ENCODE measurements at places on chromosomes 3 and 15. TPM values are rescaled to one million over a fixed set of nuclear protein-coding genes. Genes with fewer than 3 reads are reported as not detected.

Gene NT5DC2
- 308 TPM for total RNA-seq

Gene GABRR3
- total RNA-seq, result not detected

Gene GP5
- total RNA-seq, result 0.15 TPM

Gene UBE2E1
- 74.2 TPM for total RNA-seq

Gene SEMA5B
- 61.1 TPM for total RNA-seq

Gene MCF2L2
- total RNA-seq, result 18.1 TPM

Gene GOLGA8S
- total RNA-seq, result not detected

Gene GREM1
- total RNA-seq, result not detected

Gene LRRC34
- total RNA-seq, result 3.6 TPM

Gene CATSPER2
- total RNA-seq, result 6.9 TPM

- no peak for DNase-seq
Observed at GRCh38 chr3:46105306-46105919, 78.1 kb upstream of the XCR1 start.

DNA sequence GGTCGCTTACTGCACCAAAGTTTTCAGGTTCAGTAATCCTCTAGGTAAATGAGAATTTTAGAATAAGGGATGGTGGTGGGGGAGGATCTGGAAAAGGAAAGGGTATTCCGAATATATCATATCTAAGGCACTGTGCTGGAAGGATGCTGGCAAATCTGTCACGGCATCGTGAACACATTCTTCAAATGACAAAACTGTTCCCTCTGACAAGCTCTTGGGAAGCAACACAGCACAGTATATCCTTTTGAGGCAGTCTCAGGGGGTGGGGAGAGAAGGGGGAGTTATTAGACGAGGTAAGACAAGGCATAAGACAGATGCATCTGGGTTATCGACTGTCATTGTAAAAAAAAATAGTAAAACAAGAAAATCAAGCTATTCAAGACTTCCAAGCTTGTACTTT, 289.6 kb upstream of the LRRN1 start:
- DNase-seq, result no peak

DNA sequence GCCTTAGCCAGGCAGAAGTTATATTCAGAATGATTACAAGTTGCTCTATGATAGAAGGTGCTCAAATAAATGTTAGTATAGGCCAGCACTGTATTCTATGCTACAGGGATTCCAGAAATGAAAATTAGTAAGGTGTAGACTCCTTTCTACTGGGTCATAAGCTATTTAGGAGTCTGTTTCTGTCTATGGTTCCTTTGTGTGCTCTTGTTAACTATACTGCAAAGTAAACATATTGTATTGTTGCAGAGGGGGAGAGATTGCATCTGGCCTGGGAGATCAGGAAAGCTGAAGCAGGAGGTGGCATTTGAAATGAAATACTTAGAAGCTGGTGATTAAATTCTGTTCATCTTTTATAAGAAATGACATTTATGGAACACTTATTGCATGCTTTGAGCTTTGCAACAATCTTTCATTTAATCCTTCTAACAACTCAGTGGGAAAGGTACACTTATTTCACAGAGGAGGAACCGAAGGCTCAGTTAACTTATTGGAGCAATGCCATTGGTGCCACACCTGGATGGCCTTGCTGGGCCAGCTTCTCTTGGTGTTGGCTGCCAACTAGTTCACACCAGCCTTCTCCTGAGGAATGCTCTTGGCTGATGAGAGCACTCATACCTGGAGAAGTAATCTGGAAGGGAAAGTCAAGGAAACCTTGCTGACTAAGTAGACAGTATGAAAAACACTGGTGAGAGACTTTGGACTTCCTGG, 39.1 kb downstream of the ABHD5 start:
- DNase-seq, result no peak

- no peak for DNase-seq
Observed at GRCh38 chr3:21785765-21786437, 34.9 kb upstream of the ZNF385D start.

GRCh38 chr3:179260949-179261765, 10.2 kb upstream of the KCNMB3 start:
- peak; percentile 82 for DNase-seq

GRCh38 chr3:169172535-169172934, 491.0 kb downstream of the MECOM start:
- no peak for DNase-seq

- DNase-seq, result no peak
Observed at GRCh38 chr3:193114431-193115340, 126.3 kb upstream of the PLAAT1 start.

DNA sequence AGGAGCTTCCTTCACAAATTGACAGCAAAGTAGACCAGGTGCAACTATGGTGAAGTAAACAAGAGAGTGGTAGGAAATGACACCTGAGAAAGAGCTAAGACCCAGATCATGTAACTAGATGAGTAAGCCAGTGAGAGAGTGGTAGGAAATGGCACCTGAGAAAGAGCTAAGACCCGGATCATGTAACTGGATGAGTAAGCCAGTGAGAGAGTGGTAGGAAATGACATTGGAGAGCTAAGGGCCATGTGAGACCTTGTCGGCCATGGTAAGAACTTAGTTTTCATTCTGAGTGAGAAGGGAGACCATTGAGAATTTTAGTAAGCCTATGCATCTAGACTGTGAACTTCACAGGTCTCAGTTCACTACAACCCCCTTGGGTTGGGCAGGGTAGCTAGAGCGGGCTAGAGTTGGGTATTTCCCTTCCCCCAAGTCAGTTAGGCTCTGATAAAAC, 5.4 kb upstream of the SENP7 start:
- no peak for DNase-seq

DNA sequence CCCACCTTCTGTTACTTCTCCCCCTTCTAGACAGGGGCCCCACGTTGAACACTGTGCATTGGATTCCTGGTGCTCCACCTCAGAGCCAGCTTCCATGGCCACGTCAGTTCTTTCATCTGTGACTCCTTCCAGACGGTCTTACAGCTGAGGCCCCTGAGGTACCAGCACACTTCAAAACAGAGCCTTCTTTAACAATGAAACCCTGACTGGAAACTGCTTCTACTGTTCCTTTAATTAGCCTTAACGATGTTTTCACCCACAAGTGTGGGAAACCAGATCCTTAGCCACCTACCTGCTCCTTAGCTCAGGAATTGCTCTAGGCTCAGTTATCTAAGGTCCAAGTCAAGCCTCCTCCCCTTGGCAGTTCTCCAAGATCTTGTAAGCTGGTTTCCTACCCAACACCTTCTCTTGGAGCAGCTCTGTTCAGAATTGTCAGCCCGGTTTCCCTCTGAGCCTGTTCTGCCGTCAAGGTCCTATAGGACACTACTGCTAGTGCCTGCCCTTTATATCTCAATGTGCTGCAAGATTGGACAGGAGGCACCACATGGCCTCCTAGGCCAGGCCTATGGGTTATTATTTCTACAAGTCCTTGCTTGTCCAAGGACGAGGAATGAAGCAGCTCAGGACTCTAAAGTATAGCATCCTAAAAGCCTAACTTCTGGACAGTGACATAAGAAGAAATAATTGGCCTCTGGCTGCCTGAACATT, 80.7 kb downstream of the FMN1 start:
- DNase-seq, result no peak

GRCh38 chr3:55795746-55796145, 308.6 kb upstream of the WNT5A start:
- no peak for DNase-seq

- no peak for DNase-seq
Observed at GRCh38 chr3:195154793-195155535, 116.0 kb downstream of the XXYLT1 start.

GRCh38 chr3:4270720-4271119, 32.4 kb upstream of the SETMAR start:
- no peak for DNase-seq

- DNase-seq, result no peak
Observed at GRCh38 chr3:120487191-120487650, 36.4 kb upstream of the FSTL1 start.

- DNase-seq, result peak; percentile 75
Observed at GRCh38 chr15:51801391-51801835, 28.0 kb upstream of the TMOD3 start.

- DNase-seq, result no peak
Observed at GRCh38 chr3:107705046-107705445, 182.3 kb downstream of the BBX start.

GRCh38 chr3:12984023-12984823, 89.0 kb downstream of the IQSEC1 start:
- DNase-seq, result no peak

GRCh38 chr3:35707904-35708303, 68.6 kb downstream of the ARPP21 start:
- DNase-seq, result no peak

GRCh38 chr3:180252683-180253082, 215.9 kb upstream of the PEX5L start:
- no peak for DNase-seq

DNA sequence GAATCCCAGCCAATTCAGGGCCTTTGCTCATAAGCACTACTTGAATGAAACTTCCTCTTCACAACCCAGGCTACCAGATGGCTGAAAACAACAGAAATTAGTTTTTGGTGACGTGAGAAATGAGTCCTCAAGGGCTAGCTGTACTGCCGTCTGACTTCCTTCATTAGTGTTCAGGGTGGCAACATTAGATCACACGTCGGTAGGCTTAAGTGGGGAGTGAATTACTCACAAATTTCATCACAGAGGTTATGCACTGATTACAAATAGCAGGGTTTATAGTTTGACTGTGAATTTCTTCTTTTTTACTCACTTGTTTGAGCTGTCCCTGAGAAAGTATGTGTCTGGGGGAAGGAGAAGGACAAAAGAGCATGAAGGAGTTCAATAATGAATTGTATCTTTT, 397.2 kb downstream of the GAP43 start:
- DNase-seq, result no peak

GRCh38 chr3:93992207-93992606, 12.3 kb downstream of the ARL13B start:
- no peak for DNase-seq

DNA sequence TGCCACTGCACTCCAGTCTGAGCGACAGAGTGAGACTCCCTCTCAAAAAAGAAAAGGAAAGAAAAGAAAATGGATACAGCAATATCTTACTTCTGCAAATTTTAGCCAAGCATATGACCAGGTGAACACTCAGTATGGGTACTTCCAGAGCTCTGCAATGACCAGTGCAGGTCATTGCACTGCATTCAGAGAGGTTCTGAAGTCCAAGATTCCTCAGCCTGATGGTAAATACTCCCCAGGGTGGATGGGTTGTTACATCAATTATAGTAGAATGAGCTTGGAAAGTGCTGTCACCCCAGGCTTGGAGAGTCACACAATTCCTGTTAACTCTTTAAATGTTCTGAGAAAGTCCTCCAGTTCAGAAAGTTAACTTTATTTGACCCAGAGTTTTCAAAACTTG, 103.7 kb downstream of the RPLP1 start:
- DNase-seq, result no peak

DNA sequence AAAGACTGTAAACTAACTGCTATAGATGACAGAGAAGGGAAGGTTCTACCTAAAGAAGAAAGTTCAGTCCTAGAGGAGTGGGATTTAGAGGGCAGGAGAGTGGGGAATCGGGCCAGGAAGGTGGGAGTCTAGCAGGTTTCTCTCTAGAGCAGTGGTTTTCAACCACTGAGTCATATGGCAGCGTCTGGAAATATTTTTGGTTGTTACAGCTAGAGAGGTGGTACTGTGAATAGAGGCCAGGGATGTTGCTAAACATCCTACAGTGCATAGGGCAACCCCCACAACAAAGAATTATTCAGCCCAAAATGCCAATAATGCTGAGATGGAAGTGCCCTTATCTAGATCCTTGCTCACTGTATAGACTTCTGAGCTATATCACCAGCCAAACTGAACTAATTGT, 28.7 kb downstream of the ATP1B3 start:
- DNase-seq, result no peak

DNA sequence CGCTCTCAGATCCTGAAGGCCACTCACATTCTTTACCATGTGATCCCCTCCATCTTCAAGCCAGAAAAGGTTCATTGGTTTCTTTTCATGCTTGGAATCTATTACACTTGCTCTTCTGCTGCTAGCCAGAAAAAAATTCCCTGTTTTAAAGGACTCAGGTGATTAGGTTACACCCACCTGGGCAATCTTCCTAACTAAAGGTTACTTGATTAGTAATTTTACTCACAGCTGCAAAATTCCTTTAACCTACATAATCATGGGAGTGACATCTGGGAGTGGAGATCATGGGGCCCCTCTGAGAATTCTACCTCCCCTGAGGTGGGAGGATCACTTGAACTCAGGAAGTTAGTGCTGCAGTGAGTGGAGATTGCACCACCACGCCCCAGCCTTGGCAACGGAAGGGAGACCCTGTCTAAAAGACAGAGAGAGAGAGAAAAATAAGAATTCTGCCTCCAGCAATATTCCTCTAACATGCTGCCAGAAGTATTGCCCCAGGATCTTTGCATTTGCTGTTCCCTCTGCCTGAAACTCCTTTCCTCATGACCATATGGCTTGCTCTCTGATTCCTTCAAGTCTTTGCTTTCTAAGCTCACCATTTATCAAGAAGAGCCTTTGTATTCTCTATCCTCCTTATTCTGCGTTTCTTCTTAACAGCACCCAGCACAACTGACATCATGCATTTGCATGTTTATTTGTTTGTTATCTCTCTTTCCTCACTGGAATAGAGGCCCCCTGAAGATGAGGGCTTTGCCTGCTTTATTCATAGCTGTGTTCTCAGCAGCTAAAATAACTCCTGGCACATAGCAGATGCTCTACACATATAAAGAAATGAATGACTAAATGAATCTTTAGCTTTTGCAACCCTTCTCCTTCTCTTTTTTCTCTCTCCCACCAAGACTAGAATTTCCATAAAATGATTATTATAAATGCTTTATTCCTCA, 68.2 kb downstream of the EDEM1 start:
- DNase-seq, result no peak

DNA sequence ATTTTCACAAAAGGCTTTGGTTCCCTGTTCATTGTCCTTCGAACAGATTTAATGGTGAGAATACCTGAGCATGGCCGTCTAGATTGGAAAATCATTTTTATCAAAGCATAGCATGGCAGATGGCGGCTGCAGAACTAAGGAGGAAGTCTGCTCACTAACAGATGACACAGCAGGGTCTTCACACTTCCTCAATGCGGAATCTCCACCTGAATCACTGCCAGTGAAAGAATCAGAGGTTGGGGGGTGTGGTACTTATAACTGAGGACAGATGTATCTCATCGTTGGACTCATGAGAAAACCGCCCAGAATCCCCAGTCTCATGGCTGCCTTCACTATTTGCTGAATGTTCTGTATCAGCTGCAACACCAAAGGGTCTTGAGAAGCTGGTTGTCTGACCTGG, 31.6 kb upstream of the PYGO1 start:
- DNase-seq, result no peak

GRCh38 chr15:29570121-29570947, 251.9 kb downstream of the TJP1 start:
- DNase-seq, result peak; percentile 61

DNA sequence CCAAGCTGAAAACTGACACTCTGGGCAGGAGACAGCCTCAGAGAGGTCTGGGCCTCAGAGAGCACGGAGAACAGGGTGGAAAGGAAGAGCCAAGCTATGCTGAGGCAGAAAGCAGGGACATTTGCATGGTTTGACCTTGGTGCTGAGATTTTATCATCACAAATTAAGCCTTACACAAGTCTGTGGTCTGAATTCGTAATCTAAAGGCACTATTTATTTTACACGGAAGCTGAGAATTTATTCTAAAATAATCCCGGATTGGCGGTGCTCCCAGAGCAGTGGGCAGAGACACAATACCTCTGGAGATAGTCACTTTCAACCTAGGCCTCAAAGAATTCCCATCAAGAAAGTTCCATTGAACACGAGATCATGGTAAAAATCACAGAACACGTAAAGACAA, 47.5 kb downstream of the CFAP92 start:
- DNase-seq, result no peak

- DNase-seq, result no peak
Observed at GRCh38 chr3:136676009-136676408, 76.2 kb downstream of the STAG1 start.

Measured in glutamatergic neuron (in vitro differentiated cells).